ENCODE measurements at places on chromosomes 1 and 21.

- DNase-seq = no peak
Observed at GRCh38 chr1:115118611-115119010, 29.3 kb upstream of the TSPAN2 start.

GRCh38 chr1:243508303-243508713 is 252.5 kb downstream of the SDCCAG8 start:
- DNase-seq = no peak

DNA sequence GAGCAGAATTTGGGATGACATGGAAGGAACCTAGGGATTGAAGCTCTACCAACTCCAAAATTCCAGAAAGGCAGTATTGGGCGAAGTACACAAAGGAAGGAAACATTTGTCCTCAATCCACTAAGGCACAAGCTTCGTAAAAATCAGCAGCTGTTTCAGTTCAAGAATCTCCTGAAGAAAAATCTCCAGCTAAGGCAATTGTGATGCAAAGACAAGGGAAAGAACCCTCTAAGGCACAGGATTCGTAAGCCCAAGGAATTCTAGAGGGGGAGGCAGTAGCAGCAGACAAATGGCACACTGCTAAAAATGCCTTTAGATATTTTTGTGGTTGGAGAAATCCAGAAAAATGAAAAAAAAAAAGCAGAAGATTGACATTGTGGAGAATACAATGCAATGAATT is 64.5 kb upstream of the PLPPR5 start:
- no peak for DNase-seq

DNA sequence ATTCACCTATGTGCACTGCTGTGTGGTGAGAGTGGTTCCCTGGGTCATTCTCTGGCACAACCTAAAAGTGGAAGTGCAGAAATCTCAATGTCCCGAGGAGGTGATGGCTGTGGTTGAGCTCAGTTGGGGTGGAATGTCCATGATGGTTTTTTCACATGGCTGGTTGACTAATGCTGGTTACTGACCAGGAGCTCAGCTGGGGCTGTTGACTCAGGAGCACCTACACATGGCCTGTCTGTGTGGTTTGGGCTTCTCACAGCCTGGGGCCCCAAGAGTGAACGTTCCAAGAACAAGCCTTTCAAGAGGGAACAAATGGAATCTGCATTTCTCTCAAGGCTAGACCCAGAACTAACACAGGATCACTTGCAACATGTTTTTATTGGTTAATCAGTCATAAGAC is 6.4 kb upstream of the KANK4 start:
- DNase-seq = no peak

DNA sequence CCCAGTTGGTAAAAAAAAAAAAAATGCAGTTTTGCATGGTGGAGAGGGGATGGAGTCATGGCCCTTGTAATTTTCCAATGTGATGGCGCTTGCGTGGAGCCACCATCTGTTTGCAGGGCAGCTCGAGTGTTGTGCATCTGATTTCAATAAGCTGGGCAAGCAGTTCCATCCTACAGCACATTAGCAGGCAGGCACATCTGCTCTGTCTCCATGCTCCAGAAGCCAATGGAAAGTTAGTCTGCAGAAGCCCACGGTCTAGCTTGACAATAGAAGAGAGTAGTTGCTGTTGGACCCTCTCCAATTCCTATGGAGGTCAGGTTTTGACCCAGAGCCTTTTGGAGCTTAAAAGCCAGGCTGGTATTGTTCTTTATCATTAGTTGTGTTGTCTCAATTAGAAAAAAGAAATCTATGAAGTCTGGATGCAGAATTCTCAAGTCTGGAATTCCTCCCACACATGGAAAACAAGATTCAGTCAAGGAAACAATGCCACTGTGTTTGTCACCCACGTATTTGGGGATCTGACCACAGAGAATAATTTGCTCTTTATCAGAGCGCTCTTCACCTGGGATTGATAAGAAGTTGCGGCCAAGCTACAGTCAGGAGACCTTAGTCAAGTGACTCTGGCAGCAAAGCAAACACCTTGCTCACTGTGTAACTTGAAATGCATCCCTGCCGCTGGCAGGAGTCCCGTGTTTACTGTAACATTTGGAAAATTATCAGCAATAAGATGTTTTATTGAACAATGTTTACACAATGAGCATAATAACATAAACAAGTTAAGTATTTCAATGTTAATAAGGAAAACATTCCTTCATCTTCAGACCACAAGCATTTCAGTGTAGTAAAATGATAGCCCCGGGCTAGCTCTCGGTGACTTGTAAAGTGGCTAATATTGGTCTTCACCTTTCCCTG is 20.7 kb downstream of the NGF start:
- no peak for DNase-seq

DNA sequence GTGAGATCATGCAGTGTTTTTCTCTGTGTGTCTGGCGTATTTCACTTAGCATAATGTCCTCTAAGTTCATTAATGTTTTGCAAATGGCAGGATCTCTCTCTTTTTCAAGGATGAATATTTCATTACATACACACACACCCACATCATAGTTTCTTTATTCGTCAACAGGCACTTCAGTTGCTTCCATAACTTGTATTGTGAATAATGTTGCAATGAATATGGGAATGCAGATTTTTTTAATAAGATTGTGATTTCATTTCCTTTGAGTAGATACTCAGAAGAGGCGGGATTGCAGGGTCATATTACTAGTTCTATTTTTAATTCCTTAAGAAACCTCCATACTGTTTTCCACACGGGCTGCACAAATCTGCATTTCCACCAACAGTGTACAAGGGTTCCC is 134.0 kb downstream of the CLEC20A start:
- no peak for DNase-seq

DNA sequence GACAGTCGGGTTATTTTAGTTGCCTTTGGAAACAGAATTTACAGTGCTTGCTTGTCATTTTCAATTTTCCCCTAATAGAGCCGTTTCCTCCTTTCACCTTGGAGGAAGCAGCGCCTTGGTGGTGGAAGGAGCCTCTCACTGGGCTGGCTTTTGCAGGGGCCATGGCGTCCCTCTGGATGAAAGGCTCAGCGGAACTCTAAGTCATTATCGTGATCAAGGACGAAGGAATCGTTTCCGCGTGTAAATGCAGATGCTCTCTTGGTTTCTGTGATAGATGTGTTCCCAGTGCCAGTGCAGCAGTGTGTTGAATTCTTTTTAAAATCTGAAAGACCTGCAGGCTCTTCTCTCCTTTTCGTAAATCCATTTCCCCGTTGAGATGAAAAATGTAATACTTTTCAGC is 126.2 kb upstream of the LMO4 start:
- no peak for DNase-seq

DNA sequence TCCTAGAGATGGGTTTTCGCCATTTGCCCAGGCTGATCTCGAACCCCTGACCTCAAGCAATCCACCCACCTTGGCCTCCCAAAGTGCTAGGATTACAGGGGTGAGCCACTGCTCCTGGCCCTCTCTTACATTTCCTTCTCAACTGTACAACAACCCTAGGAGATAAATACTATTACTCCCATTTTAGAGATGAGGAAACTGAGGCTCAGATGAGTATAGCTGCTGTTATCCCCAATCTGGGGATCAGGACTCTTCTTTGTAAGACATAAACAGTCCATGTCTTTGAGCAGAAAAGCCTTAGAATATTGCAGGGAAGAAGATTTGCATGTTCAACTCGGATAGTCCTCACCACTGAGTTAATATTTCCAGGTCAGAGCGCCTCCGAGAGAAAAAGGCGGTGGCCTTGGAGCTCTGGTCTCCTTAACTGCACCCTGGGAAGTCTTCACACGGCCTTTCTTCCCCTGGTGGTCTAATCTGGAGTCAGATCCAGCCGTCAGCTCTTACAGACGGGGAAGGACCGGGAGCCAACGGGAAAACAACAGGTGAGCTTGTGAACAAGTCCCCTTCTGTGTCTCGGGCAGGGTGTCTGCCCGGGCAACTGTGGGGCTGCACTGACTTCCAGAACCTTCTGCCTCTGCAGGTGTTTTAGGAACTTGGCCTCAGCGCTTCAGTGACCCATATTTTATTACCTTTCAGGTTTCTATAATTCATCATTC is 5.9 kb upstream of the OLIG1 start:
- DNase-seq = no peak

GRCh38 chr1:107950464-107950863 is 14.5 kb downstream of the VAV3 start:
- no peak for DNase-seq

DNA sequence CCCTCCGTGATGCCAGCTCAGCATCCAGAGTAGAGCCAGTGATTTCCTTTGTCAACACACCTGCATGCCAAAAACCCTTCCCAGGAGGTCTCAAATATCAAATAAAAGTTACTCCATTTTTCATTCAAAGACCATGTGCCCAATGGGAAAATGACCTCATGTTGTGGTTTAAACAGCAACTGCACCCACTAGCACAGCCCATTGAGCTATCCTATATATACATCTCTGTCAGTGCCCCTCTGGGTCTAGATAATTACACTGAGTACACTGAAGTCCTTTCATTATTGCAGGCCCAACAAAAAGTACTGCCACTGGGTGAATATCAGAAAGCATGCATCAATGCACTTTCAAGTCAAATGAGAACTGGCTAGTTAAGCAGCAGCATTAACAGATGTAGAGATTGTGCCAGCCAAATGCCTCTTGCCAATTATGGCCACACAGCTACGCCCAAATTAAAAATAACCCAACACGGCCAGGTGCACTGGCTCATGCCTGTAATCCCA is 117.7 kb downstream of the SLC45A1 start:
- no peak for DNase-seq

GRCh38 chr21:38814126-38815059 is 8.7 kb downstream of the ETS2 start:
- no peak for DNase-seq
